ENCODE measurements at places on chromosomes 3 and 15.

DNA sequence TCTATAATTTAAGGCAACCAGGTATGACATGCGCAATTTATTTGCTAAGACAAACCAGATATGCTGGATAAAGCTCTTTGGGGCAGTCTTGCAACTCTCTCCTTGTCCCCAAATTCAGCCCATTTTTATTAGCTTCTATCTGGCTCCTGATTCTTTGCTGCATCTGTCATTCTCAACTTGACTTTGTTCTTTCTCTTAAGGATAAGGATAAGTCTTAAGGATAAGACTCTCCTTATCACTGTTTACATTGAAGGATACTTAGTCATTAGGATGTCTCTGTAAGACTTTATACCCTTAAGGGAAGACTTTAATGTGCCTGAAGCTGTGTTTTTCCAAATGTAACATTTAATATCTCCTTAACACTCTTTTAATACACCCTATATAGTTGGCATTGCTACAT lies 49.2 kb downstream of the ALCAM start:
- DNase-seq = no peak

DNA sequence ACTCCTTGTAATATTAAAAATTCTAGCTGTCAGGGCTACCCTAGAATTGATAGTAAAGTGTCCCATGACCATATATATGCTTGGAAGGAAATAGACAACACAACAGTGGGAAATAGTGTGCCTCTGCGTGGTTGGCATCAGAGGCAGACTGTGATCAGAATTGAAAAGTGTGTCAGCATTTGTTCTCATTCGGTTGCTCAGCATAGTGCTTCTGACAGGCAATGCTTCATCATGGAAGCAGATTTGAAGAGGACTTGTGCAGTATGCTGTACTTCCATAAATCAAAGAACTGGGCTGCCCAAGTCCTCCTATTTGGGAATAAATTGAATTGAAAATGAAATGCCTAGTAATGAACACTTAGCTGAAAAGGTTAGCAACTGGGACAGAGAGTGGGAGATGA lies 435.7 kb downstream of the DIPK2A start:
- no peak for DNase-seq

- DNase-seq = no peak
Observed at GRCh38 chr3:170057550-170057949, 19.8 kb downstream of the GPR160 start.

- no peak for DNase-seq
Observed at GRCh38 chr3:30520699-30521098, 85.7 kb upstream of the TGFBR2 start.

DNA sequence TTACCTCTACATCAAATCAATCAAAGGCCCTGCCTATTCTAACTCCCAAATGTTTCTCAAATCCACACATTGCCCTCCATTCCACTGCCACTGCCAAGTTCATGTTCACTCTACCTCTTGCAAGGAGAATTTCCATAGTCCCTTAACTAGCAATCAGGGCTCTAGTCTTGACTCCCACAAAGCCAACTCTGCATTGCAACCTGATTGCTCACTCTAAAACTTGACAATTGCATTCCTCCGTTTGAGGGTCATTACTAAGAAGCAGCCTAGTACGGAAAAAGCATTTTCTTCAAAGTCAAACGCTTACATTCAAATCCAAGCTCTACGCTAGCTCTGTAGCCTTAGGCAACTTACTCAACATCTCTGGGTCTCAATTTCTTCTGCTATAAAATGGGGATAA lies 1.2 kb downstream of the CPA3 start:
- DNase-seq = no peak

DNA sequence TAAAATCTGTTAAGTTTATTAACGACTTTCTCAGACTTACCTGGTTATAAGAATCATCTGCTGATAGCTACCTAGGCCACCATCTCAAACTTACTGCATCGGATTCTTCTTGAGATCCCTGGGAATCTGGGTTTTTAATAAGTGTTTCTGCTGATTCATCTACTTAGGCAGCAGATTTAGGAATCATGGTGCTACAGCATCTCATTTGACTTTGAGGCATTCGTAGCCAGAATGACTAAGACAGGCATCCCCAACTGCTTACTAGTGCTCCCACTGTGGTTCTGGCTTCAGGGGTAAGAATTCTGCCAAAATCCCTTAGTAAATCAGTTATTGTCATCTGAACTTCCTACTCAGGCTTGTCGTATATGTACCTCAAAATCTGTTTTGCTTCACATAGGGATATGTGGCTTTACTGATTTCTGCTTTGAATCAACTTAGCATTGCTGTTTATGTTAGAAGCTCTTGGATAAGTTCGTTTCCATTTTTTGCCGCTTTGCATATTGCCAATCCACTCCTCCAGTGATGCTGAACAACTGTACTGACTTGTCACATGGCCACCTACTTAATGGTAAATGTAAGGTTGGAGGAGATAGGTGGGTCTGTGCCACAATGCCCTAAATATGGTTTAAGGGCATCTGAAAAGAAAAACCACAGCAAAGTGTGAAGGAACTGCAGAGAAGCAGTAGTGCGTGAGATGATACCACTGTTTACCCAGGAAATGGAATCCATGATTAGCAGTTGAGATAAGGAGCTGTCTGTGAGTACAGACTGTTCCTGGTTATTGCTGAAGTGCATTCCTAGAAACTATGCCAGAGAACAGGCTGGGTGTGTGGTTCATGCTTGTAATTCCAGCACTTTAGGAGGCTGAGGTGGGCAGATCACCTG lies 60.3 kb downstream of the MAP6D1 start:
- DNase-seq = no peak

DNA sequence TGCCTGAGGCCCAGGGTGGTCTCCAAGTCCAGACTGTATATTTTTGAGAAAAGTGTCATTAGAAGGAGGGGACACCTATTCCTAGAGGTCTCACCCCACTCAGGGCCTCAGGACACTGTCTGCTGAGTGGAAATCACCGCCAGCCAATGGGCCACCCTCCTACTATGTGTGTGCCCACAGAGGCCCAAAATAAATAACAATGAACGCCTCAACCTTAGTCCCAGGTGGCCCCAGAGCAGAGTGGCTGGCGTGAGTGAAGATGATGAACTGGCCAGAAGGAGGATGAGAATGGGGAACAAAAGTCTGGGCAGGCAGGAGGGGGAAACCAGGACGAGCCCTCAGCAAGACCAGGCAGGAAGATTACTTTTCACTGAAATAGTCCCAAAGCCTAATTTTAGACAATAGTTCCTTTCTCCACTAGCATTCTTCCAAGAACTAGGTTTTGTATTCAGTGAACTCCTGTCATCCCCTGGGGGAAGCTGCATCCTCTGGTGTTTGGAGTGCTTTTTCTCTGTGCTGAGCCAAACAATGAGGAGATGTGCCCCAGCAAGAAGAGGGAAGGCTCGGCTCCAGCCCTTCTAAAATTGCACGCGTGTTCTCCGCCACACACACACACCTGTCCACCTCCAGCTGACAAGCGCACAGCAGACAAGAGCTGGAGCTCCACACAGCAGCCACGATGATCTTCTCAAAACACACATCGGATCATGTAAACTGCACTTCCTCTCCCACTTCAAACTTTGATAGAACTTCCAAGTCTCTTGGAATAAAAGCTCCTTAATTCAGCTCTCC lies 72.2 kb downstream of the ADCY5 start:
- no peak for DNase-seq

DNA sequence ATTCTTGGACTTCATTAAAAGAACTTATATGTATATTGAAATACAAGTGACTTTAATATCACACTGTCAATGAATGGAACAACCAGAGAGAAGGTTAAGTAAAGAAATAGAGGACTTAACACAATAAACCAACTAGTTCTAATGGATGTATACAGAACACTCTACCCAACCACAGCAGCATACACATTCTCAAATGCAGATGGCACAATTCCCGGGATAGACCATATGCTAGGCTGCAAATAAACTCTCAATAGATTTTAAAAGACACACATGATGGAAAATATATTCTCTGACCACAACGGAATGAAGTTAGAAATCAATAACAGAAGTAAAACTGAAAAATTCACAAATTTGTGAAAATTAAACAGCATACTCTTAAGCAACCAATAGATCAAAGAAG lies 214.3 kb upstream of the LINGO1 start:
- DNase-seq = no peak

DNA sequence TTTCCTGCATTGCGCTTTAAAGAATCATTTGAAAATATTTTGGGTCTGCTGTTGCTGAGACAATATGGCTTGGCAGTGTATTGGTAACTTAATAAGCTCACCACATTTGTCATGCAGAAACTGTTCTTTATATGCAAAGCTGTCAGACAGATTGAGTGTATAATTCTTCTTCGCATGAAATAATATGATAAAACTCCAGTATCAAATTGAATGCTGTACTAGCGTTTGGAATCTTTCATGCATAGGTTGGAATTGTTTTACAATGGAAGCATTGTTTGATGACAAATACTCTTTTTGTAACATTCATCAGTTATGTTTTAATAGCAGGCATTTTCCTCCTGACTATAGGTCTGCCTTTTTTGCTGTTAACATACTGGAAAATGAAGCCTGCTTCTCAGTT lies 53.8 kb downstream of the RBMS3 start:
- DNase-seq = no peak

- DNase-seq = no peak
Observed at GRCh38 chr15:64618540-64618939, 156.8 kb downstream of the RBPMS2 start.

GRCh38 chr3:155242342-155242741 lies 51.1 kb downstream of the STRIT1 start:
- no peak for DNase-seq

- no peak for DNase-seq
Observed at GRCh38 chr15:56098195-56098863, 104.9 kb upstream of the NEDD4 start.

DNA sequence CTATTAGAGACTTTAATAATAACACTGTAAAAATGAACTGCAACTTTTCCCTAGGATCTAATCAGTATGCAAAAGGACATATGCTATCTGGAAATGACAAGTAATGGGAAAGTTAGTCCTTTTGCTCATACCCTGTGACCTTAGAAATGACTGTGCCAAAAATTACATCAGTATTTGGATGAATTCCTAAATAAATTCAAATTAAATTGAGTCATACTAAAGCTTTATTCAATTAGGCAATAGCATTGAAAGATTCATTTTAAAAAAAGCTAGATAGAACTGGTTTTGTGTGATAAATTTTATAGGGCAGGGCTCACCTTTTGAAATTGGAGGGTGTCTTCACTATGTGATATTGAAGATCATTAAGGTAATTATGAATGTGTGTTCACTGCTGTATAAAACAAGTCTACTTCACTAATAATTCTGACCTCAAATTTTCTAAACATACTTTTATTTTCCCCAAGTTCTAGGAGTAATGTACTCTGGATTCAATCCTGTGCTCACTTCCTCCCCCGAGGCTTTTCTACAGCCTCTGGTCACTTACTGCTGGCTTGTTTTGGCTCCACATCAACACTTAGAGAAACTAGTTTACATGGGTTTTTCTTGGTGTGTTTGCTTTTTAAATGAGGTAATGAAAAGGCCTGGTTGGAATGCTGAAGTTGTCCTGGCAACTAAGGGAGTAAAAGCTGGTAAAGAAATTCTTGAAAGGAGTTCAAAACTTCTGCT lies 44.4 kb upstream of the SPTSSB start:
- peak; percentile 5 for DNase-seq

DNA sequence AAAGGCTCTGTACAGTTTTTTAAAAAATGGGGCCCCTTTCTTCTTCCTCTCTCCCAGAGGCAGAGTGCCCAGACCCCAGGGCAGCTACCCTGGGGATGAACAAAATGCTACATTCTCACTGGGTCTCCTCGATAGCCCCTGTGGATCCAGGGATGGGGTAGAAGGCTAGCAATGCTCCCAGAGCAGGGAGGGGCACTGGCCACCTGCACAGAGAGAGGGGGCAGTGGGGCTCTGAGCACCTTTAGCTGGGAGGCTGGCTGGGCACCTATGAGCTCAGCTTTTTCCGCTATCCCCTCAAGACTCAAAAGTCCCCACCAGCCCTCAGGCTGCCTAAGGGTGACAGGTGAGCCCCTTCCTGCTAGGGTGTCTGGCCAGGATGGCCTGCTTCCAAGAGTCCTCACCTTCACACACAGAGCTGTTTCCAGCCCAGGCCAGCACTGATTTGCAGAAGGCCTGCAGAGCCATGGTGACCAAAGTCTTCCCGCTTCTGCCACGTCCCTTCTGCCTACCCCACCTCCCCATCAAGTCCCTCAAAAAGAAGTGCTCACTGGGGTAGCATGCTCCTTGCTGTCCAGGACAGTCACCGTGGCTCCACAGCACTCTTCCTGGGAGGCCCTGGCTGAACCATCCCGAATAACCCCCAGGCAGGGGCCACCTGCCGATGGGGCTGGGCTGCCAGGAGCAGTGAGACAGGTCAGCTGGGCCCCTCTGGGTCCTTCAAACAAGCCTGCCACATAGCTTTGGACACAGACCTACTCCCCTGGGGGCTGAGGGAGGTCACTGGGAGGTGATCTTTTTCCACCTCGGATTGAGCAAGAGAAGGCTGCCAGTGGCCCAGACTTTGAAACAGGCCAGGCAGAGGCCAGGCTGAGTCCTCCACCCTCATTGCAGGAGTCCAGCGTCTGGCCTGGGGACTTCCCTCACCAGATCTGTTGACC lies 20.4 kb downstream of the BMF start:
- no peak for DNase-seq

GRCh38 chr3:39272191-39272590 lies 7.6 kb downstream of the CX3CR1 start:
- DNase-seq = no peak

DNA sequence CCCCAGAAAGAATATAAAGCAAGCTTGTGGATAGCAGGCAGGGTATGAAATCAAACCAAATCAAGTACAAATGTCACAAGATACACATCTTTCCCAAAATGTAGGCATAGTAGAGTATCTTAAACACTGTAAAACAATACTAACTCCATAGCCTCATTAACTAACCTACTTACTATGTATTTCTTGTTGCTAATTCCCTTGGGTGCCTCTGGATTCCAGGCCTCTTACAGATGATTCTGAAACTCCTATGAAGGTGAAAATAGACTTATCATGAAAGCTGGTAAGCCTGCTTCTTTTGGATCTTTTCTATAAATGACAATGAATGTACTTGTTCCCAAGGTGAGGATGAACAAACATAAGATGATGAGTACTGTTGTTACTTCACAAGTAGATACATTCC lies 93.8 kb downstream of the FRMD5 start:
- DNase-seq = no peak

GRCh38 chr3:57958642-57959422 lies 49.4 kb upstream of the FLNB start:
- no peak for DNase-seq

DNA sequence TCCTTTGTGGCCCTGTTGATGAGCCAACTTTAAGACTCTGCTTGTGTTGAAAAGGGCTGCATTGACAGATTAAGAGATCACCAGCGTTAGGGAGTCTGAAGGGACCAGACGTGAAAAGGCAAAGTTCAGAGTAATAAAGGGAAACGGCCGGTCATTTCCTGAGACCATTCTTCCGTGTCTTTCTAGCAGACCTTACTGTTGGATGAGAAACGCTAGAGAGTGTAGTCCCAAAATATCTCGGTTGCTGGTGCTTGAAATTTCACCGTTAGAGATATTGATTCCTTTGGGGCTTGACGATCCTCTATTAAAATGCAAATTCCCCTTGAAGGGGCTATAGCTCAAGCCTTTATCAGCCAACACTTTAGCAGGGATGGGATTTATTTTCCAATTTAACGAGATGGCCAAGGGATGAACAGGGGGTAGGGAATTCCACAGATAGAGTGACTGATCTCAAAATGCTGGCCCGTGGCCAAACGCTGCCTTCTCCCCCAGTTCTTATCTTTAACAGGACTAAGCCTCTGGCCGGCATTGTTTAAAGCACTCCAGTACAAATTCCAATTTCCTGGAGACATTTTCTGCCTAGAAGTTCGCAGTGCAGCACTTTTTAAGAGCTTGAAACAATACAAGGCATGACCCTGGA lies 250.4 kb downstream of the TJP1 start:
- DNase-seq = no peak
